ENCODE measurements at places on chromosomes 12 and 14. TPM values are rescaled to one million over a fixed set of nuclear protein-coding genes. Genes with fewer than 3 reads are reported as not detected.

Gene TECPR2
- polyA plus RNA-seq = 3.3 TPM

Gene CPNE8
- 1.1 TPM for polyA plus RNA-seq

Gene KRT71
- not detected for polyA plus RNA-seq

Gene CLBA1
- polyA plus RNA-seq = 0.92 TPM

Gene WASHC3
- polyA plus RNA-seq = 130 TPM

Gene RTL1
- polyA plus RNA-seq = not detected

Gene VASH1
- 0.18 TPM for polyA plus RNA-seq

Gene SYCP3
- 0.75 TPM for polyA plus RNA-seq

Gene FITM1
- polyA plus RNA-seq = 0.53 TPM

Gene ALDH2
- polyA plus RNA-seq = 13.7 TPM

Gene C12orf43
- 19.7 TPM for polyA plus RNA-seq

All from naive B cell (primary cell).